ENCODE measurements at places on chromosomes 5 and 9. TPM values are rescaled to one million over a fixed set of nuclear protein-coding genes. Genes with fewer than 3 reads are reported as not detected.

Gene SLIT3
- 11.5 TPM for total RNA-seq

Gene MEF2C
- 24.1 TPM for total RNA-seq

Gene NME5
- 0.71 TPM for total RNA-seq

Gene RNF183
- not detected for total RNA-seq

Gene PLPPR1
- 7.4 TPM for total RNA-seq

Gene EFNA5
- 158 TPM for total RNA-seq

Gene CD274
- not detected for total RNA-seq

Gene LAMC3
- total RNA-seq = 0.17 TPM

Gene TEX48
- not detected for total RNA-seq

Gene PHYHD1
- 4.4 TPM for total RNA-seq

Gene PRELID2
- 4.6 TPM for total RNA-seq

Gene ACOT12
- not detected for total RNA-seq

Gene GOLGA2
- 78.3 TPM for total RNA-seq

Gene ADAMTS6
- 2.1 TPM for total RNA-seq

DNA sequence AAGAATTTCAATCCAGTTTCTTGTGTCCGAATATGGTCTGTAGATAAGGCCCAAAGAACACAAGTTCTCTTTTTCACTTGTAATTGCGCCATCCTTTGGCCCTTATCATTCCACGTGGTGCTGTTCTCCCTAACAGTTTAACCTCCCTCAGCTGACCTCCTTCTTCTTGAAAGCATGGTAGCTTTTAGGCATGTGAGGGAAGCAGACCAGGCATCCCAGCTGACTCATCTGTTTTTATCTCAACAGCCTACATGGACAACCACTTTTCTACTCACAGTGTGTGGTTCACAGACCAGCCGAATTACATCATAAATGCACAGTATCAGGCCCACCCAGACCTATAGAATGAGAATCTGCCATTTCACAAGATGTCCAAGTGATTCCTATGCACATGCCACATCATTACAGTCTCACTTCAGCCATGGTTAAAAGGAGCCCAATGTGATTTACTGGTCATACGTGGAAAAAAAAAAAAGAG lies 26.9 kb upstream of the PLIN2 start:
- H3K4me3 ChIP-seq = no peak overlapping the region
- H3K36me3 ChIP-seq = peaks cover under 1% of the 10 kb centered on the region

- peak; percentile 57 for DNase-seq
- H3K27me3 ChIP-seq = peaks cover 9% of the 10 kb centered on the region
- peak overlapping the region; percentile 55 for H3K27ac ChIP-seq
- H3K4me3 ChIP-seq = no peak overlapping the region
- no peaks in the 10 kb centered on the region for H3K36me3 ChIP-seq
Measured at GRCh38 chr9:126448865-126449577, 122.4 kb downstream of the MVB12B start.

DNA sequence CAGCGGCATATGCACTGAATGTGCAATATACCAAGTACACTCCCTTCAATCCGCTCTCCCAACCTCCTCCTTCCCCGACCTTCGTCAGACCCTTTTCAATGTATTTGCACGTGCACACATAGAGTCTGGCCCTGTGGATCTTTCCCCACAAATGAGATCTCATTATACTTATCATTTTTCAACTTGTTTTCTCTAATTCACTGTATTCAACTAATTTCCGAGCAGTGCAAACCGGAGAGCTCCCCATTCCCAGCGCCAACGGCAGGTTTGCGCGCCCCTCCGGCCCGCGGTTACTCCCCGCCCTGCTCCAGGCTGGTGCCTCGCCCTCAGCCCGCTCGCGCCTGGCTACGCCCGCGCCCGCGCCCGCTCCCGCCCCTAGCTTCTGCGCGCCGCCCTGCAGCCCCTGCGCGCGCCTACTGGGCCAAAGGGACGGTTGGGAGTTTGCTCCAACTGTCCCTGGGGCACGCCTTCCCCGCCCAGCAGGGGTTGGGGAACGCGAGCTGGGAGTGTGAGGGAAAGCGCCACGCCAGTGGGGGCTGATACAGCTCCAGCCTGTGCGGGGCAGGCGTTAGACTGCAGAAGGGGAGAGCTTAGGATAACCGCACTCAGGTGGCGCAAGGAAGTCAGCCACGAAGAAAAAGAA lies 3.3 kb upstream of the CDC20B start:
- H3K27me3 ChIP-seq = peaks cover 5% of the 10 kb centered on the region
- H3K36me3 ChIP-seq = no peaks in the 10 kb centered on the region
- peak; percentile 79 for DNase-seq
- peak overlapping the region; percentile 81 for H3K4me3 ChIP-seq
- H3K27ac ChIP-seq = peak overlapping the region; percentile 19
- H3K4me1 ChIP-seq = peaks cover 20% of the 10 kb centered on the region

GRCh38 chr5:54936201-54936600 lies 49.2 kb downstream of the ESM1 start:
- H3K4me1 ChIP-seq = peaks cover 10% of the 10 kb centered on the region
- H3K4me3 ChIP-seq = no peak overlapping the region
- DNase-seq = no peak
- H3K27ac ChIP-seq = no peak overlapping the region

DNA sequence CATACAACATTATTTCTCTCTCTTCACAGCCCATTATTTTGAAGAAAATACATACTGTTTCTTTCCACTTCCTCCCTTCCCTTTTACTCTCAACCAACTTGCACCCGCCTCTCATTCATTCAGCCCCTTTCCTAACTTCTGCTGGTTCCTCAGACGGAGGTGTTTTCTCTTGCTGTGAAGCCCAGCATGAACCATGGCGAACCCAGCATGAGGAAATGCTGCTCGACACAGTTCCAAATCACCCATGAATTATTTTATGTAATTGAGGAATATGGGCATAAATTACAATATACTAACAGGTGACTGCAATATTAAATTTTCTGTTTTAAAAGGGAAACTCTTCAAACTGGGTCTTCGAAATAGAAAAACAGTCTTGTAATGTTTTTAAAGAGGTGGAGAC lies 124.8 kb downstream of the MEF2C start:
- no peak overlapping the region for H3K27ac ChIP-seq
- H3K27me3 ChIP-seq = no peaks in the 10 kb centered on the region

DNA sequence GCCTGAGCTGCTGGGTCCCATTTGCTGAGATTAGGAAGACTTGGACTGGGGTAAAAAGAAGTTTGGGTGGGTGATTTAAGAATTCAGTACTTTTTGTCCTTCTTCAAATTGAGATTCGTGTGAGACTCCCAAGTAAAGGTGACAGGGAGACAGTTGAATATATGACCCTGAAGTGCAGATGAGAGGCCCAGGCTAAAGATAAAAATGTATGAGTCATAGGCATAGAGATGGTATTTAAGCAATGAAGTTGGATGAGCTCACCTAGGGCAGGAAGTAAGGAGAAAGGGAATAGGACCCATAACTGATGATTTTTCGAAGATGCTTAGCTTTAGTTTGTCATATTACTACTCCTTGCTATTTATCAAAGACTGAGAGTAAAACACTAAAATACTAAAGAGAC lies 255.9 kb upstream of the ADRA1B start:
- peaks cover 1% of the 10 kb centered on the region for H3K27me3 ChIP-seq
- DNase-seq = no peak
- no peak overlapping the region for H3K27ac ChIP-seq
- H3K4me1 ChIP-seq = peaks cover 14% of the 10 kb centered on the region

DNA sequence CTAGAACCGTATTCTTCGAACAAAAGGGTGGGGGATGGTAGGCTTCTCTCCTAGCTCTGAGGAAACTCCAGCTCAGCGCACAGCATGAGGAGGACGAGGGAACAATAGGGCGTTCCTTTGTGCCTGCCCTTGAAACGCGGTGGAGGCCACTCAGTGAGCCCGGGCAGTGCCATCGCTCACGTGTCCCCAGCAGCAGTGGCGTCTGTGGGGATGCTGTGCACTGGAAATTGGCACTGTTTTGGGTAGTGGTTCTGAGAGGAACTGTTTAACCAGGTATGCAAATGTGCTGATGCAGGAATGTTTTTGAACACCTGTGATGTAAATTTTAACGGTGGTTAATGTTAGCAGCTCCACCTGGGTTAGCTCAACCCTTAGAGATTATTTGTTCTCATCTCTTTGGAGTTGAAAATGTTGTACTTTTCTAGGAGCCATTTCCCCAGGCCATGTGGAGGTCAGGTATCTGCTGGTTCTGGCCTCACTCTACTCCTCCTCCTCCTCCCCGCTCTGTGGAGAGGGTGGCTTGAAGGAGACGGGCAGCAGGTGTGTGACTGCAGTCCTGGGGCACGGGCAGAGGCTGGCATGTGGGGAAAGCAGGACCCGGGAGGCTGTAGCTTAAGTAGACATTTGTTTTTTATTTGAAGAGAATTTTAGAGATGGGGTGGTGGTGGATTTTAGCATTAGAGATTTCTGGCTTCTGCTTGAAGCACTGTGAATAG lies 48.3 kb downstream of the EHMT1 start:
- no peak for DNase-seq
- peaks cover 14% of the 10 kb centered on the region for H3K27me3 ChIP-seq
- H3K36me3 ChIP-seq = peaks cover 6% of the 10 kb centered on the region
- peak overlapping the region; percentile 43 for H3K4me3 ChIP-seq
- peaks cover 36% of the 10 kb centered on the region for H3K4me1 ChIP-seq
- peak overlapping the region; percentile 60 for H3K27ac ChIP-seq

GRCh38 chr5:144093868-144094267 lies 76.6 kb downstream of the YIPF5 start:
- H3K36me3 ChIP-seq = no peaks in the 10 kb centered on the region
- H3K4me1 ChIP-seq = peaks cover 2% of the 10 kb centered on the region
- no peak overlapping the region for H3K4me3 ChIP-seq

DNA sequence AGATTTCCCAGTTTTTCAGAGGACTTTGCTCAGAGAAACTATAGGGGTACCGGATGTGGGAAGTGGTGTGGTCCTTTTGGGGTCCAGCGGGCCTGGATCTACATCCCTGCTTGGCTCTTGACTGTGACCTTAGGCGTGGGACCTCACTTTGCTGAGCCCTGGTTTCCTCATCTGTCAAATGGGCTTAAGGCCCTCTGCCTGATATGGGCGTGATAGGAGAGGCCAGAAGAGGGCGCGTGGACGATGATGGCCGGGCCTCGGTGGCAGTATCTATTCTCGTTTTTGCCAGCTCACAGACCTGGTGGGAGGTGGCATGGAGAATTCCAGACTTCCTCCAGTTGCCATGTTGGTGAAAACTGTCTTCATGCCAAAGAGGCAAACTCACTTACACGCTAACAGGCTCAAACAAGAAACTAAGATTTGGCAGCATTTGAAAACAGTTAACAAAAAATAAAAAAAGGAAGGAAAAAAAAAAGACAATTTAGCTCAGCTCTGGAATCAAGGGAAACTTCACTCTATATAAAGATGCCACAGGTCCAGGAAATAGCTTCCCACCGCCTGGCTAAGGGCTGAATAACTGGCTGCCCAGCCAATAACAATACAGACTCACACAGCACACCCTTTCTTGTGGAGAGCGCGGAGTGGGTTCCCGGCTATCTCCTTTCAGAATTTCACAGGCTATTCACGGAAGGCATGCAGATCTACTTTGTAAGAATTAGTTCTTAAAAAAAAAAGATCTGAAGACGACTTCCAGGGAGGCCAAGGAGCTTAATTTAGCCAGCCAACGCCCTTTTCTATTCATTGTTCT lies 1.7 kb downstream of the SH3PXD2B start:
- H3K36me3 ChIP-seq = no peaks in the 10 kb centered on the region
- peaks cover 46% of the 10 kb centered on the region for H3K4me1 ChIP-seq
- DNase-seq = no peak
- peak overlapping the region; percentile 96 for H3K27ac ChIP-seq
- H3K27me3 ChIP-seq = peaks cover 15% of the 10 kb centered on the region
- peak overlapping the region; percentile 95 for H3K4me3 ChIP-seq

GRCh38 chr5:166582416-166582815 lies 1709.0 kb upstream of the WWC1 start:
- no peaks in the 10 kb centered on the region for H3K4me1 ChIP-seq
- no peak for DNase-seq
- no peak overlapping the region for H3K27ac ChIP-seq

DNA sequence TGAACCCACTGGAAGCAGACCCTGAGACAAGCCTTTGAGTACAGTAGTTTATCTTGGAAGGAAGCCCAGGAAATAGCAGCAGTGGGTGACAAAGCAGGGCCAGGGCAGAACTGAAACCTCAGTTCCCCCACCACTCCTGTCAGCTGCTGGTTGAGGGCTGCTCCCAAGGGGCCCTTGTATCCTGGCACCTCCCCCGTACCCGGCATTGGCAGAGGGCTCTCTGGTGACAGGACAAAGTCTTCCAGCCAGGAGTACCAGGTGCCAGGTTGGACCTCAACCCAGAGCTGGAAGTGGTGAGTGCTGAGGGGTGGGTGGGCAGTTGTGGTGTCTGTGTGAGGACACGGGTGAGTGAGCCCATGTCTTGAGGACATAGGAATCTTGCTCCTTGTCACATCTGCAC lies 123.3 kb downstream of the PHF2 start:
- no peaks in the 10 kb centered on the region for H3K36me3 ChIP-seq
- no peaks in the 10 kb centered on the region for H3K27me3 ChIP-seq
- H3K27ac ChIP-seq = no peak overlapping the region
- no peak overlapping the region for H3K4me3 ChIP-seq

- no peak overlapping the region for H3K4me3 ChIP-seq
- no peaks in the 10 kb centered on the region for H3K4me1 ChIP-seq
- no peak for DNase-seq
- H3K27ac ChIP-seq = no peak overlapping the region
- H3K36me3 ChIP-seq = no peaks in the 10 kb centered on the region
Measured at GRCh38 chr5:56356121-56356835, 123.1 kb upstream of the ANKRD55 start.

DNA sequence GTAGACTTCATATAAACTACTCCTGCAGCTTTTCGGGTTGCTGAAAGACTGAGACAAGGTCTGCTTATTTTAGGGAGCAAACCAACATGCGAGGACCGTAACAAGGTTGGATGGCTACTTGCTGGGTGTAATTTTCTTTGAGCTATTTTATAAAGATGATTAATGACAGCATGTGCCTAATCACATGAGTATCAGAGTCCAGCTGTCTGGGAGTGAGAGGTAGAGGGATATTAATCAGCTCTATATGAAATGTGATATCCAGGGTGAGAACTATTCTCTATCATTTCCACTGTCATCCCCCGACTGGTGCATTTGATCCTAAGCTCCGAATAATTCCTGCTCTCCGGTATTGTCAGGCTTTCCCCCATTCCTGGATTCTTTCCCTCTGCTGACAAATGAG lies 193.8 kb upstream of the HMHB1 start:
- peaks cover 2% of the 10 kb centered on the region for H3K4me1 ChIP-seq
- H3K36me3 ChIP-seq = no peaks in the 10 kb centered on the region
- no peak for DNase-seq
- no peak overlapping the region for H3K27ac ChIP-seq
